Activated CD8-positive, alpha-beta T cell treated with anti-CD3 and anti-CD28 coated beads, Interleukin-2, amount 10 ng/mL, durations not matched to agents 7 days and 5 days (primary cell): ENCODE measurements at places on chromosomes 4 and X. TPM values are rescaled to one million over a fixed set of nuclear protein-coding genes. Genes with fewer than 3 reads are reported as not detected.

- DNase-seq = no peak
Observed at GRCh38 chrX:24100713-24101112, 46.0 kb downstream of the EIF2S3 start.

- DNase-seq = no peak
Observed at GRCh38 chr4:117845270-117845669, 189.0 kb upstream of the NDST3 start.

DNA sequence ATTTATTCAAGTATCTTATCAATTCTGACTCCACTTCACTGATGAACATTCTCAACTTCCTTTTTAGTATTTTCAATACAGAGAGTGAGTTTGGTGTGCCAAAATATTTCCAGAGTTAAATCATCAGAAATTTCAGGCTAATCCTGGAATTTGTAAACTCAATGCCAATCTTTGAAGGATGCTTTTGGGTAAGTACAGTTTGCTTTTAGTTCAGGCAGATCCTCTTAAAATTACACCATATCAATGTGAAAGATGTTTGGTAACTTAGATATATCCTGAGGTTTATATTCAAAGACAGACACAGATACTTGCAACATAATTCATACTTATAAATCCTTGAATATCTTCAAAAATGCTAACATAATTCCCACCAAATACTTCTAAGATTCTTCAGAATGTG, 76.0 kb upstream of the FAM47B start:
- DNase-seq = no peak

CT83 gene
- not detected for total RNA-seq

HOPX gene
- 67.4 TPM for total RNA-seq

EREG gene
- total RNA-seq = not detected

GUCY1B1 gene
- total RNA-seq = 0.26 TPM

DNA sequence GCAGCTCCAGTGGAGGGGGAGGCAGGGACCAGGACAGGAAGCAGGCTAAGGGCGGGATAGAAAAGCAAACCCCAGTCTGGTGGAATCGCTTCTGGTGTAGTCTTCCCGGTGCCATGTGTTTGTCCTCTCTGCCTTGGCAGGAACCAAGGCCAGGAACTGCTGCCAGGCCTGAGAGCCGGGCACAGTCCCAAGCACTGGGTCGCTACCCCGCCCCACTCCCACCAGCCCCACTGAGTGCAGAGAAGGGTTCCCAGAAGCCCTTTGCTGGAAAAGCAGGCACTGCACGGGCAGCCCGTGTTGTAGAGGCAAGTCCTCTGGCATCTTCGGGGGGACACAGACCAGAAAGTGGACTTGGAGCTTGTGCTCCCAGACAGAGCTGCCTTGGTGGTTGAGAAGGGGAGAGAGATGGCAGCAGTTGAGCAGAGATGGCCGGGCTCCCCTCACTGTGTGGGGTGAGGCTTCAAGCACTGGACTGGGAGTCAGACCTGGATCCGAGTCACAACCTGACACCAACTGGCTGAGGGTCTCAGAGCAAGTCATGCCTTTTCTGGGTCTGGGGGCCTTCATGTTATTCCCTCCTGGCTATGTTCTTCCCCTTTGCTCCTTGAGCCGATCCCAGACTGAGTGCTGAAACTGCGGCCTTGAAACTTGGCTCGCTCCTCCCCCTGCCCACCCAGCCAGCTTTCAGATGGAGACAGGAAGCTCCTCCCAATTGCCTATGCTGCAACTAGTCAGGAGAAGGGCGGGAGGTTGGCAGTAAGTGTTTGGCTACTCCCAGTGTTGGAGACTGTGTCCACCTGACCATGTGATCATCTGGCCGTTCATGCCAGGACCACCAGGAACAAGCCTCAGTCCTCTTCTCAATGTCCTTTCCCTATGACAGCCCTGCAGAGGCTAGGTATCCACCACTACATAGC, 59.7 kb upstream of the MTM1 start:
- no peak for DNase-seq

DNA sequence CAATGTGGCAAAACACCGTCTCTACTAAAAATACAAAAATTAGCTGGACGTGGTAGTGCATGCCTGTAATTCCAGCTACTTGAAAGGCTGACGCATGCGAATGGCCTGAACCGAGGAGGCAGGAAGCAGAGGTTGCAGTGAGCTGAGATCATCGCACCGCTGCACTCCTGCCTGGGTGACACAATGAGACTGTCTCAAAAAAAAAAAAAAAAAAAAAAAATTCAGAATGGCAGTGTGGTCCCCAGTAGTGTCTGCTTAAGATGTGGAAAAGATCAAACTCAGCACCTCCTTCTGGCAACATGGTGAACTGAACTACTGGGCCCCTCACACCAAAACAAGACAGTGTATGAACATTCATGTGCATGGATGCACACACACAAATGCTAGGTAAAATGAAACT, 32.2 kb downstream of the SMS start:
- peak; percentile 66 for DNase-seq

SMIM10 gene
- total RNA-seq = 0.52 TPM

DNA sequence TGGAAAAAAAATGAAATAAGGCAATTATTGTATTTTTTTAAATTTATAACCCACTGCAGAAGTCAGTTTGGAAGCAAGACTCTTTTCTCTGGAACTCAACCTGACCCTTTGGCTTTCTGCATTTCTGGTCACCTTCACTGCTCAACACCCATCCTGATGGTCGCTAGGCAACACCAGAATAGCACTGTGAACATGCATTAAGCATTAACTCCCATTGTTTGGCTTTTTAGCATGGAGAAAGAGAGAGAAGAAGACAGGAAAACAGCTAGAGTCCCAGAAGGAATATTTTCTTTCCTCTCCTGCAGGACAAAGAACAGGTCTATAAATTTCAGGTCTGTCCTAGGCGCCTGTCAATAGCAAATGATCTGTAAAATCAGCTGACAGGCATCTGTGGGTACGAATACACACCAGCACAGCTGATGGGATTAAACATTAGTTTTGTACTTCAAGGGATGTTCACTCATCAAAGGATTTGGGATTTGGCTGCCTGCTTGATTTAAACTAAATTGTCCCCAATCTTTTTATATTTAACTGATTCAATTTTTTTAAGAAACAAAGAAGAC, 137.2 kb upstream of the ETNPPL start:
- no peak for DNase-seq

GRCh38 chrX:113726009-113726408, 857.9 kb upstream of the HTR2C start:
- no peak for DNase-seq

RPL9 gene
- total RNA-seq = 1,219 TPM

GRCh38 chr4:101123231-101123630, 224.1 kb downstream of the PPP3CA start:
- DNase-seq = no peak

DNA sequence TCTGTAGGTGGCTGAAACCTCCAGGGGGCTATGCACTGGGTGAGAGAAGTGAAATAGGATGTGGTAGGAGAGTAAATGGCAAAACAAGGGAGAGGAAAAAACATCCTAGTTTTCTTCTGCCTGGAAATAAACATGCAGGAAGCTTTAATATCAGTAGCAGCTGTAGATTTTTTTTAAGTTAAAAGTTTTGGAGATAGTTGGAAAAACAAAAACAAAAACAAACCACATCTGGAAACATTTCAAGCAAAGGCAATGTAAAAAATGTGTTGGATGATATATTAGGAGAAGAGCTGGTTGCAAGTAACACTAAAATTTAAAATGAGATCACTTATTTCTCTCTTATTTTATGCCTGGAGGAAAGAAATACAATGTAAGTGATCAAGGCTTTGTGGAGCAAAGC, 388.0 kb downstream of the SPRY1 start:
- no peak for DNase-seq

DNA sequence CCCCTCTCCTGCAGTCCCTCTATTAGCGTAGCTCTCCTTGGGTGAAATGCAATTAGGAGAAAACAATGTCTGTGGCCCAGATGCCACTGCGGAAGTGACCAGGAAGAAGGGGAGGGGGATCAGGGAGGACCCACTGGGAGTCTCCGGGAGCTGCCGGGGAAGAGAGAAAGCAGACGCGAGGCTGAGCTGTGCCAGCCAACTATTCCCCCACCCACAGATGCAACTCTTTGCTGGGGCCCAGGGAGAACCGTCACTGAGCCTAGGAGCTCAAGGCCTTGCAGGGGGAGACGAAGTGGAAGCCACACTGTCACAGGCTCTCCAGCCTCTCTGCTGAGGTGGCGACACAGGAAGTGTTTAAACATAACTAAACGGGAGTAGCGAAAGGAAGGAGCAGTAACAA, 149.2 kb downstream of the BCOR start:
- DNase-seq = no peak

DNA sequence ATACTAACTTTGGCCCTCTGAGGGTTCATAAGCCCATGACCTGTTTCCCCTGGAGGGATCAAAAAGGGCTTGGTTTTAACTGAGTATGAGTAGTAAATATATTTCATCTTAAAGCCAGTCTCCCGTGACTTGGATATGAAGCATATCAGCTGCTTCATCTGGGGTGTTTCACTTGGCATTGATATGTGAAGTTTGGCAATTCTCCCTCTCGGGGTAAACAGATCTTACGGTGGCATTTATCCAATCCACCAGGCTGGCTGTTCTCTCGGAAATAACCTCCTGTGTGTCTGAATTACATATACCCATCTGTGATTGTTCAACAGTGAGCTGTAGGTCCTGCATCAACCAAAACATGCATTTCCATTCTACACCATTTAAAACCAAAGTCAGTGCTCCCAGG, 130.7 kb downstream of the ADAM29 start:
- no peak for DNase-seq

GRCh38 chr4:158769175-158769921, 522 bp downstream of the FNIP2 start:
- peak; percentile 65 for DNase-seq

GRCh38 chrX:18026166-18026565, 165.1 kb upstream of the RAI2 start:
- DNase-seq = no peak

- DNase-seq = no peak
Observed at GRCh38 chrX:150005027-150005426, 66.7 kb upstream of the EOLA2 start.

DNA sequence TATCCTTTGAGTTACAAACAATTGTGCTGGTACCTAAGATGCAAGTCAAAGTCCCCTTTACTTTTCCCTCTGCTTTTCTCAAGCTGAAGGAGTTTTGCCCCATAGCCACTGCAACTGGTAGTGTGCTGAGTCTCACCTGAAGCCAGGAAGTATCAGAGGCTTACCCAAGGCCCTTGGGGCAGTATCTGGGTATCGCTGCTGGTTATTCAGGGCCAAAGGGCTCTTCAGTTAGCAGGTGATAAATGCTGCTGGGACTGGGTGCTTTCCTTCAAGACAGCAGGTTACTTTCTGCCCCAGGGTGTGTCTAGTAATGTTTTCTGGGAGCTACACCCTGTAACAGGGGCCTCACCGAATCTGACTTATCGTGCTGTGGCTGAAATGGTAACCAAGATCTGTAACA, 90.4 kb upstream of the SLC6A14 start:
- no peak for DNase-seq

GRCh38 chr4:83364312-83364711, 29.7 kb upstream of the HPSE start:
- no peak for DNase-seq

SPANXC gene
- not detected for total RNA-seq

ALAS2 gene
- not detected for total RNA-seq

- no peak for DNase-seq
Observed at GRCh38 chr4:1033840-1034551, 22.6 kb downstream of the FGFRL1 start.

- DNase-seq = no peak
Observed at GRCh38 chr4:183984566-183984965, 79.5 kb downstream of the STOX2 start.

CD38 gene
- total RNA-seq = 93.4 TPM

NUDT10 gene
- total RNA-seq = 1.2 TPM

DNA sequence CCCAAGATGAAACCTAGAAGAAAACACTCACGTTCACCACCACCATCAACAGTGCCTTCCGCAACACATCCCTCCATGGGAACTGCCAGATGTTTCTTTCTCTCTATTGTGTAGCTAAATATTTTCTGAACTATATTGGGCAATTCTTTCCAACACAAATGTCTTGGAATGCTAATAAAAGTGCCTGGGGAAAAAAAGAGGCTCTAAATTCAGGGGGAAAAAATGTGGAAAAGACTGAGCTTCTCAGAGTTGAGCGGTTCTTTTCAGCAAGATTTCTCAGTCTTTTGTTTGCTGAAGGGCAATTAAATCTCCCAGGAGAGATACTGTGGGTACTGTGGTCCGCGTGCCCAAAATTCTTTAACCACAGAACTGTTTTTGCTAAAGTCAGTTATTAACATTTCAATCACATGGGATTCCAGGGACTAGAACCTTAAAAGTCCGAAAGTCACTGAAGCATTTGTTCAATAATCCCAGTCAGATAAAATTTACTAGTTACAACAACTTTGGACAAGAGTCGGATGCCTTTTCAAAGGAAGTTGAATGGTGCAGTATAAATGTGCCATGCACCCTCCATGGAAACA, 51.9 kb upstream of the DHRSX start:
- no peak for DNase-seq

DNA sequence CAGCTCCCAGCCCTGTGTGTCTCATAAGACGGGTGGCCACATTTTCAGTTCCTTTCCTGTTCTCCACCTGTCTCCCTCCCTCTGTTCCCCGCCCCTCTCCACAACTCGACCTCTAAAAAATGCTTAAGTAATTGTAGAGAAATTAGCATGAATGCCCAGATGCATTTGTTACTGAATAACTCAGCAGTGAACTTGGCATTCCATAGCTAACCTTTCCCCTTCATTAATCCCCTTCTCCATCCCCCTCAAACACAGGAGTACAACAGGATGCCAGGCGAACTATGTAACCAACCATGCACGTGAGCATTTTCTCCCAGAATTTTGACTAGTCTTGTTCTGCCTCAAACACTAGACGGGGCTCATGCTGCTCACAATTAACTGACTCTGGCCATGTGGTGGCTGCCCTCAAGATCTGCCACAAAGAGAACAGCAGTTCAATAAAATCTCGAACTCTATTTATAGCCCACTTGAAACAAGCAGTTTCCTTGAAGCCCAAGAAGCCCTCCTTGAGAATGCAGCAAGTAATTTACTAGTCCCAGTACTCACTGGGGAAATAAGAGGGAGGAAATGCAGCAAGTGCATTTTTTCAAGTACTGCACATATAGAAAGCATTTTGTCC, 351.2 kb downstream of the ARHGAP24 start:
- no peak for DNase-seq

GRCh38 chr4:109703664-109704361, 568 bp upstream of the CASP6 start:
- no peak for DNase-seq

MBNL3 gene
- 30.0 TPM for total RNA-seq

- DNase-seq = no peak
Observed at GRCh38 chr4:831483-831805, 5.5 kb upstream of the CPLX1 start.

GRCh38 chr4:17155486-17155885, 257.0 kb upstream of the LDB2 start:
- DNase-seq = no peak

DNA sequence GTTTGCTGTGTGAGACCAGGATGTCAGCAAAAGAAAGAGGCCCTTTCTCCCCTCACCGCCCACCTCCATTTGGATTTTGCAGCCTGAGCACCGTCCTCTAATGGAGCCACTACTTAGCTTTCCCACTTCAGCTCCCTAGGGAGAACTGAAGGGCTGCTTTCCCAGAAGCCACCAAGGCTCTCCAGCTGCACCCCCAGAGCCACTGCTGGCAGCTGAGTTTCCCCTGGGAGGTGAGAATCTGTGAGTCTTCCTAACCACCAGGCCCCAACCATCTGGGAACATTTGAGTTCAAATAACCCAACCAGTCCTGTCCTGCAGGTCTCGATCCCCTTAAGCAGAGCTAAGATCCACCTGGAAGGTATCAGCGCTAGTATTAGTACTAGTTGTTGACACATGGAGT, 173.1 kb upstream of the USP9X start:
- DNase-seq = no peak
